ENCODE measurements at places on chromosomes 2 and 18. TPM values are rescaled to one million over a fixed set of nuclear protein-coding genes. Genes with fewer than 3 reads are reported as not detected.

The SERPINB10 gene
- not detected for total RNA-seq

The SLC9A4 gene
- total RNA-seq: 0.85 TPM

The NEB gene
- total RNA-seq: not detected

The ERFE gene
- 18.3 TPM for total RNA-seq

The PRKAG3 gene
- total RNA-seq: not detected

The RND3 gene
- 99.1 TPM for total RNA-seq

The ZNF804A gene
- not detected for total RNA-seq

The C2orf80 gene
- total RNA-seq: not detected

The LONRF2 gene
- not detected for total RNA-seq

The TXNDC2 gene
- total RNA-seq: 0.11 TPM

The COL6A3 gene
- 0.57 TPM for total RNA-seq

Data from PC-9 (cell line).